Head of caudate nucleus (tissue), 42 donors: ENCODE measurements at places on chromosomes 1 and 21.
A peak's percentile ranks its signal among the peaks of the same experiment; 100 is the strongest.

GRCh38 chr1:47444562-47445465 lies 7.0 kb downstream of the FOXD2 start:
- DNase-seq = no peak

- DNase-seq = peak; percentile 59
Observed at GRCh38 chr1:159015440-159015909, 5.8 kb downstream of the IFI16 start.

- DNase-seq = no peak
Observed at GRCh38 chr1:208318150-208318734, 74.1 kb upstream of the PLXNA2 start.

DNA sequence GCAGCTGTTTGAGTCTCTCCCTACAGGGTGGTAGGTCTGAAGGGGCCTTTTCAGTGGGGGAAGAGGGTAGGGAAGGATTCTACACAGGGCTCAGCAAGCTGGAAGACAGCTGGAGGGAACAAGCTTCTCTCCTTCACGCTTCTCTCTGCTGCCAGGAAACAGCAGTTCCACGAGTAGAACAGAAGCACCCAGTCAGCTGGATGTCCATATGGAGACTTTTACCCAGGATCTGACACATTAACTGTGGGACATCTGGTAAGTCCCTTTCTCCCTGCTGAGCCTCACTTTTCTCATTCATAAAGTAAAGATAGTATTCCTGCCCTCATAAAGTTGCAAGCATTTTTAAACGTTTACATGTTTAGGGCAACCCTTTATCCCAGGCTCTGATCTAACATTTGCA lies 280.3 kb downstream of the OMA1 start:
- no peak for DNase-seq

DNA sequence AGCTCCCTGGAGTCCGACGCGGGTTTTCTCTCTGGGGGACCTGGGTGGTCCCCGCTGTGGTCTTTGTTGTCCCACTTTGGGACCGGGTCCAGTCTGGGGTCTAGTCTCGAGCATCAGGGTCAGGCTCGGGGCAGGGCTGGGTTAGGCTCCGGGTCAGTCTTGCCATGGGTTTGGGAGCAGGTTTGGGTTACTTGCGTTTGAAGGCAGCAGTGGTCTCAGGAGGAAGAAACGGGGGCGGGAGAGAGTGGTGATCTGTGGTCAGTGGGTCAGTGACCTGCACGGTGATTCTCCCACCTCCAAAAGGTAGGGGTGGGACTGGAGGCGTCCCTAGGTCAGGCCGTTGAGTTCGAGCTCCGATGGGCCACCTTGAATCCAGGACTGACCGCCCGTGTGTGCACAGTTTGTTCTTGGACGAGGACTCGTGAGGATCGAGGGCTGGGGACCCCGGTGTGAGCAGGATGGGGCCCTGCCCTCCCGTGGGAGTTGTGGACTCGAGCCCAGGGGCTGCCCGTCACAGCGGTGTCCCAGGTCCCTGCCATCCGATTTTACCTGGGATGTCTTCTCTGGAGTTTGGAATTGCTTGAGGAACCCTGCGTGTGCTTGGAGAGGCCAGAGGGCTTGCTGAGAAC lies 2.3 kb downstream of the B3GALT6 start:
- DNase-seq = no peak

DNA sequence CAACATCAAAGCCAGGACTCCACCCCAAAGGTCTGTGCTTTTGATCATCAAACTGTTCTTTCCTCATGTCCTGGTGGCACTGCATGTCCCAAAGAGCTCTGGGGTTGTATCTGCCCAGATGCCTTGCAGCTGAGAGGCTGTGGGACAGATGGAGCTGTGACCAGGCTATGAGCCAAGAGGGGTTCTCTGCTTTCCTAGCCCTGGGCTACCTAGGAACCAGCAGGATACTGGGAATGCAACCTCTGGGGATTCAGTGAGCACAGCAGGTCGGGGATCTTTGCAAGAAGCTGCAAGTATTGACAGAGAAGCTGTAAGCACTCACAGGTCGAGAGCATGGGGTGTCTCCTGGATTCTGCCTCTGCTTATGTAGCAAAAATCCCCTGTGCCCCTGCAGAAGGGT lies 186.6 kb downstream of the GRIK3 start:
- no peak for DNase-seq

- DNase-seq = no peak
Observed at GRCh38 chr1:74426208-74426937, 86.0 kb downstream of the LRRC53 start.

DNA sequence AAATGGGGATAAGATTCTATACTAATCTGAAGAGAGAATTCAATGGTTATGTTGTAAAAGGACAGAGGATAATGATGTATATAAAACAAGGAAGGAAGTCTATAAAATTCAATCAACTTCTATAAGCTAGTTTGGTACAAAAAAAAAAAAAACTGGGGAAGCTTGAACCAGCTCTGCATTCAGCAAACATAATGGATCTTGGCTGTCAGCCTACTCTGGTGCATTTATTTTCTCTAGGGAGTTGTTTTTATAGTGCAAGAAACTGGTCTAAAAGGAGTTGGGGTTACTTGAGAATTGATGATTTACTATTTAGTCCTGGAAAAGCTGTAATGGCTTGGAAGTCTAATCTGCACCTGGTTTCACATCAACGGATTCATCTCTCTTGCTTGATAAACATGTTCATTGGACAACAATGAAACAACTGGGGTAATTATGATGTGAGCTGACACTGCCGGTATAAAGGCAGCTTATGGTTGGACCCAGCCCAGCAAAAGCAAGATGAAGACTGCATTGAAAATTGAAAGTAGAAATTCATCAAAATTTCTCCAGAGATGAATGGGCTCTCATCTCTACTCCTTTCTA lies 199.4 kb upstream of the NRIP1 start:
- DNase-seq = no peak

GRCh38 chr21:26508903-26509302 lies 64.2 kb downstream of the CYYR1 start:
- DNase-seq = no peak

GRCh38 chr1:30929135-30929889 lies 20.8 kb upstream of the SDC3 start:
- DNase-seq = peak; percentile 64

DNA sequence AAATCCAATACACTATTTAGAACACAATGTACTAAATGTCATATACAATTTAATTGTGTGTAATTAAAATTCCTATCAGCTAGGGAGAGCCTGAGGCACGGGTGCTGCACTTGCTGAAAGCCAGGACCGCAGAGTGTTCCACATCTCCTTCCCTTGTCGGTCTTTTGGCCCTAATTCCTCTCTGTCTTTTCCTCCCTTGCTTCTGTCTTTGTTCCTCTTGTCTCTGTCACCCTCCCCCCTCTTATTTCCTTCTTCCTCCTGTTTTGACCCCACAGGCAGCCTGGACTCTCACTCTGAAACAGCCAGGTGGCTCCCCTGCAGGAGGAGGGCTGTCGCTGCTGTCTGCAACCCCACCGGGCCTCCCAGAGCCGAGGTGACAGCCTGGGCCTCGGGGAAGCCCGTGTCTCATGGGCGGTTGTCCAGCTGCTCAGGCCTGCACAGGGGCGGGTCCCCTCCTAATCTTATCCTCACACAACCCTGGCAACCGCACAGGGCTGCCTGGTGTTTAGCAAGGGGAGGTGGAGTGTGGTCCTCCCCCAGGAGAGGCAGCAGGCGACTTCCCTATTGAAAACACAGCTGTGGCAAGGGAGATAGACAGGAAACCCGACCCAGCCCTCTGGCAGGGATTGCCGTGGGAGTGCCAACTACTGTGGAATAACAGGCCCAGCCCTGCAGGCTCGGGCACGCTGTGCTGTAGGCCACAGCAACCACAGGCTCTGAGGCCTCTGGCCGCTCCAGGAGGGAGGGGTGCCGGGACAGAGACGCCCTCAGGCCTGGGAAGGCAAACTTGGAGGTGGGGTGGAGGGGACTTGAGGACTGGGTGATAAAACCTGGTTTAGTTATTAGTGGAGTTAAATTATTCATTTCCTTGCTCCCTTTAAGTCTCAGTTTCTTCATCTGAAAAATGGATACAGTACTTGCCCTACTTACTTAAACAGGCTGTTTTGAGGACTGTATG lies 68.8 kb upstream of the WDR26 start:
- peak; percentile 73 for DNase-seq

DNA sequence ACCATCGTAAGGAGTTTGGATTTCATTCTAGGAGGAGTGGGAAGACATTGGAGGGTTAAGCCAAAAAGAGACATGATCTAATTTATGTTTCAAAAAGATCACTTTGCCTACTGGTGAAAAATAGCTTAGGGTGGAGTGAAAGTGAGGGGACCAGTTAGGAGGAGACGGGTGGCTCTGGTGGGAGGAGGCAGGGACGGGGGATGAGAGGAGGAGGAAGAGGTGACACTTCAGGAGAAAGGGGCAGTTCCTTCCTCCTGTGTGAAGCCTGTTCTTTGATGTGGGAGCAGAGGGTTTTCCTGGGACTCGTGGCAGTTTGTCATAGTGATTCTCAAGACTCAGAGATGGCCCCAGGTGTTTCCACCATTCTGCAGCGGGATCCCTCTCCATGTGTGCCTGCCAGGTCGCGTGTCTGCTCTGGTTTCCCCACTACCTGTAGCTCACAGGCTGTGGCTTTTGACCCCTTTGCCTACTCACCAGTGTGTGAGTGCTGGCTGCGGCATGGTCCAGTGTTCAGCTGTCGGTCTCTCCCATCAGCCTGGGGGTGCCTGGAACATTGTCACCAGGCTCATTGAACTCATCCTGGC lies 102.4 kb downstream of the CNIH3 start:
- DNase-seq = no peak

- no peak for DNase-seq
Observed at GRCh38 chr21:42176859-42177258, 42.1 kb upstream of the ABCG1 start.

GRCh38 chr1:15083578-15083977 lies 70.0 kb upstream of the TMEM51 start:
- no peak for DNase-seq

DNA sequence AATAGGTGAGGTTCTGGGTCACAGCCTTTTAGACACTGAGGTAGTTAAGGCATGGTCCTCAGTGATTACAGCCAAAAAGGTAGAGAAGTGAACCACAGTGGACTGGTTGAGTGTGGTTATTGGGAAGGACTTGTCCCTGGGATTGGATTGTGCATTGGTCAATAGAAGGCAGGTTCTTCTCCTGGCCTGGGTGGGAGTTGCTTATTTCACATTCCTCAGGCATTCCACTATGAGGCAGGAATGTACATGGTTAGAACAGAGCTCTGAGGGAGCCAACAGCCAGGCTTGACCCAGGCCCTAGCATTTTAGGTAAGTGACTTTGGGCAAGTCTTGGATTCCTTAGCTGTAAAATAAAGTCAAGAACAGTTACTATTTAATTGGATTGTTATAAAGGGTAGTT lies 97.9 kb upstream of the MARK1 start:
- no peak for DNase-seq
